ENCODE measurements at places on chromosomes 7 and 10.
A peak's percentile ranks its signal among the peaks of the same experiment; 100 is the strongest.

DNA sequence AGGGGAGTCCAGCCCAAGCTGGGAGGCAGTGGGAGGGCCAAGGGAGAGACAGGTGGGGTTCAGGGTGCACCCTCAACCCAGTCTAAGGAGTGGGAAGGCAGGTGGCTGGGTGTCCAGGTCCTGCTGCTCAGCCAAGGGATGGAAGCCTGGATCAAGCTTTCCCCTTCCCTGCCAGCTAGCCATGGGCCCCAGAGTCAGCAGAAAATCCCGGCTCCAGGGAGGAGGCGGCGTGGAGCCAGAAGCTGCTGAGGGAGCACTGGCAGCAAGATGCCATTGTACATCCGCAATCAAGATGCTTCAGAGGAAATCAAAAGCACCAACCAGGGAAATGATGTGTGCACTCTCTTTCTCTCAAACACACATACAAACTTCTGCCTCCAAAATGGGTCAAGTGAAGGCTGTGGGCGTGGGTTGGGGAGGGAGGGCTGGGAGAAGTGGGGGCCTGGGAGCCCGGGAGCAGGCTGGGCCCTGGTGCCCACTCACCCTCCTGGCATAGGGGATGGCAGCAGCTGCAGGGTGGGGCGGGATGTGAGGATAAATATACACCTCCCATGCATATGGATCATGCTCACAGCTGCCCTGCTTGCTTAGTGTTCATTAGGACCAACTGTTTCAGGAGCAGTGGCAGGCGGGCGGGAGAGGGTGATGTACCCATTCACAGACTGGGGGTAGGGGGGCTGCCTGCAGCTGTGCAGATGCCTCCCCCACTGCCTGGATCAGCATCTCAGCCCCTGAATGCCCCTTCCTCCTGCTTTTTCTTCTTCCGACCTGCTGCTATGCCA, 24.2 kb downstream of the TRIM8 start:
- no peak for DNase-seq

DNA sequence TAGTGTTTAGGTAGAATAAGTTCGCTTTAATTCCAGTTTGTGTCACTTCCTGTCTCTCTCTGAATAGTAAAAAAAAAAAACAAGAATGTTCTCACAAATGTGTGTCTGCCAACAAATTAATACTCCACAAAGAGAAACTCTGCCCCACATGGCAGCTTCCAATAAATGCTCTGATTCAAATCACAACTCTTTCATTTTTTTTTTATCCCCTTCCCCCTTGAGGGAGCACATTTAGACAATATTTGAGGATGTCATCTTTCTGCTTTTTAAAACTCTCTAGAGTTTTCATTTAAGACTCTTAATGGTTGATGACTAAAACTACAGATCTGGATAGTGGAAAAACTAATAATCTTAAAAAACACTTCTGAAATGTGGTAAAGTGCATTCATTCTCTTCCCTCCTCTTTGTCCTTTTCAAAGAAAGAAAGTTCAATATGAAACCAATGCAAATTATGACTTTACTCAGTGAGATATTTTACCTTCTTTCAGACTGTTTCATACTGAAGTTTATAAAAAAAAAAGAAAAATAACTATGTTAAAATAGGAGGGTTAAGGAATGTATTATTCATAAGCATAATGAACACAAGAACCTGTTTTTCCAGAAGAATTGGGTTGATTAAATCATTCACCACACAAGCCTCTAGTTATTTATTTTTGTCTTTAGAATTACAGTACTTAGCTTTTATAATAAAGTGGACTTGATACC, 42.3 kb downstream of the ARID5B start:
- DNase-seq = peak; percentile 58

GRCh38 chr10:62503872-62504271, 129.7 kb downstream of the ZNF365 start:
- DNase-seq = no peak

- DNase-seq = no peak
Measured at GRCh38 chr7:45188736-45189135, 31.1 kb downstream of the RAMP3 start.

- DNase-seq = no peak
Measured at GRCh38 chr7:144826208-144826607, 9.6 kb downstream of the TPK1 start.

All from CD4-positive, alpha-beta memory T cell (primary cell).